ENCODE measurements at places on chromosomes 5 and 9. TPM values are rescaled to one million over a fixed set of nuclear protein-coding genes. Genes with fewer than 3 reads are reported as not detected.

- no peaks in the 10 kb centered on the region for H3K4me1 ChIP-seq
- no peaks in the 10 kb centered on the region for H3K27me3 ChIP-seq
- H3K36me3 ChIP-seq = no peaks in the 10 kb centered on the region
- DNase-seq = no peak
- H3K27ac ChIP-seq = no peak overlapping the region
Measured at GRCh38 chr5:169657127-169657526, 20.1 kb downstream of the DOCK2 start.

The POLR3G gene
- polyA plus RNA-seq = 1.0 TPM

DNA sequence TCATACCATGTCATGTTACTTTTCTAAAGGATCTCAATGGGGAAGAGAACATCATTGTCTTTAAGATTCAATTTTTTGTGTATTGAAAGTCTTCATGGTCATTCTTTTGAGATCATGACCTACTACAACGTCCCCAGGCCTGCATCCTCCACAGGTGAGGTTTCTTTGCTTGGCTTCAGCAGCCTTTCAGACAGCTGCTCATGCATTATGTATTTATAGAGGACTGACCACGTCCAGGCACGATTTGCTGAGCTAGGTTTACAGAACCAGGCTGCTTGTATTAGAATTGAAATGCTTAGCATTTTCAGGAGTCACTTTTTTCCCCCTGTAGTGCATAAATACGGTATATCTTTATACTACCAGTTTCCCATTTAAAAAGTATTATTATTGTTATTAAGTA lies 70.4 kb downstream of the LIX1 start:
- no peak for DNase-seq
- H3K4me3 ChIP-seq = no peak overlapping the region
- no peaks in the 10 kb centered on the region for H3K27me3 ChIP-seq
- no peaks in the 10 kb centered on the region for H3K36me3 ChIP-seq

GRCh38 chr5:173474881-173475287 lies 141.6 kb downstream of the BOD1 start:
- DNase-seq = no peak
- no peaks in the 10 kb centered on the region for H3K36me3 ChIP-seq
- H3K4me3 ChIP-seq = no peak overlapping the region
- H3K4me1 ChIP-seq = no peaks in the 10 kb centered on the region
- H3K27ac ChIP-seq = no peak overlapping the region

GRCh38 chr9:75907329-75907728 lies 16.9 kb downstream of the PCSK5 start:
- no peak overlapping the region for H3K4me3 ChIP-seq
- H3K27me3 ChIP-seq = no peaks in the 10 kb centered on the region
- no peaks in the 10 kb centered on the region for H3K36me3 ChIP-seq
- DNase-seq = no peak
- no peak overlapping the region for H3K27ac ChIP-seq

DNA sequence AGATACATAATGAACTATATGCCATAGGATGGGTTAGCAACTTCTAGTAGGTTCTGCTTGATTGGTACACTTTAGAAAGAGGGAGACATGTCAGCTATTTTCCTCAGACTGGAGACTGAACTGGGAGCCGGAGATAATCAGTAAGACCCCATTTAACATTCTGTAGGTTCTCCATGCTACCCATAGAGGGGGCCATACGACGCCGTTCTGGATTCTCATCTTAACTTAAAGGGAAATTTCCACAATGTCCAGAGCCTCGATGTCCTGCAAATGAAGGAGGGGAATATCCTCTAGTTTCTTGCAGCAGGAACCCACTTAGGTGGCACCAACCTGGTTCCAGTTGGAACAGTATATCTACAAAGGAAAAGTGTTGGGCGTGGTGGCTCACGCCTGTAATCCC lies 22.3 kb upstream of the NPM1 start:
- H3K27ac ChIP-seq = no peak overlapping the region
- H3K4me1 ChIP-seq = no peaks in the 10 kb centered on the region
- no peaks in the 10 kb centered on the region for H3K27me3 ChIP-seq

DNA sequence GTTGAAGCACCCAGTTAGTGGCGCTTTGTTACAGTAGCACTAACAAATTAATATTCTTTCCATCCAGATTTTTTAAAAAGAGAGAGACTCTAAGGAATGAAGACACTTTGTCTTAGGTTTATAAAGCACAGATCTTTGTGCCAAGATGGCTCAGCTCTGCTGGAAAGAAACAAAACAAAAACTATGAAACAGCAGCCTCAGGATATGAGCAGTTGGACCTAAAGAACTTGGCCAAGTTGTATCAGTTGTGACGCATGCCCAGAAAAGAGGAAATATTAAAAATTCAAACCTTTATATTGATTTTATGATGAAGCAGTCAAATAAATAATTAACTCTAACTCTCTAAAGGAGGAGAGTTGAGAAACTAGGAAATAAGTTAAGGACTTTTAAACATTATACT lies 427.2 kb downstream of the SPOCK1 start:
- no peak overlapping the region for H3K4me3 ChIP-seq
- DNase-seq = no peak
- H3K4me1 ChIP-seq = peaks cover 7% of the 10 kb centered on the region

The SPINK6 gene
- polyA plus RNA-seq = not detected

- H3K27ac ChIP-seq = no peak overlapping the region
- H3K36me3 ChIP-seq = no peaks in the 10 kb centered on the region
- no peaks in the 10 kb centered on the region for H3K27me3 ChIP-seq
- no peak for DNase-seq
- peaks cover 18% of the 10 kb centered on the region for H3K4me1 ChIP-seq
Measured at GRCh38 chr9:129572052-129572425, 48.9 kb downstream of the C9orf50 start.

DNA sequence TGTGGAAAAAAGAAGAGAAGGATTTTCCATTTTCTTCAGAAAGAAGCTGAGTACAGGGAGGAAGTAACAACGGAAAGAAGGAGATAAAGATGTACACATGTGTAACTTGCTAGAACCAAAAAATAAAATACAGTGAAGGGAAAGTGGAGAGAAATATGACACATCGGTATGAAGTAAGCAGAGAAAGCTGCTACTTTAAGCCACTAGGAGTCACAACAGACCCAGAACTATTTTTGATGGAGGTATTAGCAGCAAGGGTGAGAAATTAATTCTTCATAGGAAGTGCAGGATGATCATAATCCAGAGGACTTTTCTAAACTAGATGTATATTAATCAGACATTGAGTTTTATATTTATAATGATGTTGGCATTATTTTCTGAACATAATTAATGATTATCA lies 88.5 kb downstream of the FAM174A start:
- no peak overlapping the region for H3K4me3 ChIP-seq
- no peaks in the 10 kb centered on the region for H3K27me3 ChIP-seq
- no peaks in the 10 kb centered on the region for H3K36me3 ChIP-seq
- DNase-seq = no peak

GRCh38 chr5:84549054-84549453 lies 164.4 kb upstream of the EDIL3 start:
- no peak for DNase-seq
- no peak overlapping the region for H3K27ac ChIP-seq
- no peaks in the 10 kb centered on the region for H3K27me3 ChIP-seq
- no peaks in the 10 kb centered on the region for H3K4me1 ChIP-seq
- H3K4me3 ChIP-seq = no peak overlapping the region

The TAF11L5 gene
- not detected for polyA plus RNA-seq

The DPYSL3 gene
- polyA plus RNA-seq = 7.1 TPM

The LRRC19 gene
- 17.6 TPM for polyA plus RNA-seq

The SLC46A2 gene
- not detected for polyA plus RNA-seq

The ADAMTS16 gene
- 5.6 TPM for polyA plus RNA-seq

- no peak overlapping the region for H3K27ac ChIP-seq
- DNase-seq = no peak
- no peaks in the 10 kb centered on the region for H3K36me3 ChIP-seq
- no peaks in the 10 kb centered on the region for H3K27me3 ChIP-seq
- no peak overlapping the region for H3K4me3 ChIP-seq
Measured at GRCh38 chr9:74284581-74285450, 212.3 kb upstream of the RORB start.

The RHOBTB3 gene
- polyA plus RNA-seq = 22.5 TPM

The AJM1 gene
- polyA plus RNA-seq = 2.5 TPM

GRCh38 chr5:98604721-98605425 lies 168.6 kb upstream of the RGMB start:
- H3K27ac ChIP-seq = no peak overlapping the region
- H3K36me3 ChIP-seq = no peaks in the 10 kb centered on the region
- no peaks in the 10 kb centered on the region for H3K4me1 ChIP-seq
- DNase-seq = no peak
- no peaks in the 10 kb centered on the region for H3K27me3 ChIP-seq
- H3K4me3 ChIP-seq = no peak overlapping the region

GRCh38 chr9:137000177-137000930 lies 4.0 kb upstream of the CLIC3 start:
- H3K27ac ChIP-seq = peak overlapping the region; percentile 32
- peaks cover 3% of the 10 kb centered on the region for H3K4me1 ChIP-seq
- DNase-seq = no peak
- no peaks in the 10 kb centered on the region for H3K36me3 ChIP-seq
- no peaks in the 10 kb centered on the region for H3K27me3 ChIP-seq

The ARHGAP26 gene
- 2.5 TPM for polyA plus RNA-seq

- no peak overlapping the region for H3K4me3 ChIP-seq
- no peak overlapping the region for H3K27ac ChIP-seq
- no peaks in the 10 kb centered on the region for H3K27me3 ChIP-seq
- no peak for DNase-seq
- no peaks in the 10 kb centered on the region for H3K36me3 ChIP-seq
Measured at GRCh38 chr5:149667084-149667828, 62.9 kb upstream of the PPARGC1B start.

The FUBP3 gene
- 19.4 TPM for polyA plus RNA-seq

The PAEP gene
- polyA plus RNA-seq = not detected

DNA sequence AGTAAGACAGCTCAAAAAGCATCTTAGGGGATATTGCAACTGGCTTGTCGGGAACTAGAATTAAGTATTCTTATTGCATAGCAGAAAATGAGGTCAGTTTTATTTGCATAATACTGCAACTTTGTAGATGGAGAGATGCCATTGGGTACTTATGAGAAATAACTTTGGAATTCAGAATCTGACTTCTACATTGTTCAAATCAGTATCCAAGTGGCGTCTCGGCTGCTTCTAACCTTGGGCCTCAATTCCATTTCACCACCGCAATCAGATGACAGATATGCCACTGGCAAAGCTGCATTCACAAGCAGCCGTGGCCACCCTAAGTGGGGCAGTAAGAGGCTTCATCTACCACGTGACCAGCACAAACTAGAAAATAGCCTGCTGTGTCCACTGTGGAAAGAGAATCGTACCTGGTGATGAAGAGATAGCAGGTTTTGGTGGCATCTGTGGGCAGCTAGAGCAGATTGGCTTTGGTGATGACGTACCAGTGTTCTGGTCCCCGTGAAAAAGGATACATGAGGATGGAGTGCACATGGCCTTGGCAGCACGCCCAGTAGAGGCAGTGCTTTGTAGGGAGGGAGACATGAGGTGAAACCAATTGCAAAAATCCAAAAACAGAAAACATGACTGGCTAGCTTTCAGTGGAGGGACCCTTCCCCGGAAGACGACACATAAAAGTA lies 116.6 kb downstream of the KLHL3 start:
- H3K36me3 ChIP-seq = no peaks in the 10 kb centered on the region
- no peak for DNase-seq
- no peaks in the 10 kb centered on the region for H3K27me3 ChIP-seq
- H3K4me3 ChIP-seq = no peak overlapping the region
- peaks cover 3% of the 10 kb centered on the region for H3K4me1 ChIP-seq

Data from kidney (tissue), 22 donors.